ENCODE measurements at places on chromosomes 2 and 18.

DNA sequence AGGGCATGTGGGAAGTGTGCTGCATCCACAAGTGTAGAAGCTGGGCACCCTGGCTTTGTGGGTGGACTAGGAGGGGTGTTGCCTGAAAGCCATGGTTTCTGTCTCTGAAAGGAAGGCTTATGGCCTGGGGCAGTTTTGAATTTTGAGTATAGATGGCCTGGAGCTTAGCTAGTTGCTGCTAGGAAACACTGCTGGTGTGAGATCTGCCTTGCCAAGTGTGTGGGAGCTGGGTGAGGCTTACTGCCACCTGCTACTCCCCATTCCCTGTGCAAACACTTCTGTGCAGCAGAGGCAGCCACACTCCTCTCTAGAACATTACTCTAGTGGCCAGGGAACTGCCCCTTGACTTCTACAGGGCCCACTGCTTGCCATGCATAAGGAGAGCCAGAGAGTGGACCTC lies 831.7 kb upstream of the LRRTM1 start:
- no peak for DNase-seq

DNA sequence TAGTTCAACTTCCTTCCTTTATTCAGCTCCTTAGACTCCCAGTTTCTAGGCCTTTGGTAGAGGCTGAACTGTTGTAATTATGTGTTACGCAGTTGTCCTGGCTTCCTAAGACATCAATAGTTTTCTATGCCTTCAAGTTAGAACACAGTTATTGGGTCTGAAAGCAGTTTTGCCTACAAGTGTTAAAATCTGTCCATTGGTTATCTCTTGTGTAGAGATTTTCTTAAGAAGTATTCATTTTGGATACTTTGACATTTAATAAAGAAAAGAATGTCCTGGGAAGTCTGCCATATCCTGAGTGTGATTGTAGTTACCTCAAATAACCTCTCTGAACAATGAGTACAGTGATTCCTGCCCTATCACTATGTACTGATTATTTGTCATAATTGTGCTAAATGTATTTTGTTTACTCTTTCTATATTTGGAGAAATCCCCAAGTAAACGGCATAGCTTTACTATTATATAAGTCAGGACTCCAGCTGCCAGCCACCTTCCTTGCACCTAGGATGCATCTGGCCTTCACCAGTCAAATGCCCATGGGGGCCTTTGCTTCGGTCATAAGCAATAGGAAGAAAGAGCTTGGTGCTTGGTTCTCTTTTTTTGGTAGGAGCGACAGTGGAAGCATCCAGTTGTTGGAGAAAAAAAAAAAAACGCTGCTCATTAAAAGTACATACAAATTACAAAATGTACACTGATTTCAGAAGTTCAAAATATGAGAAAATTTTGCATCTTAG lies 449.5 kb upstream of the PKDCC start:
- DNase-seq: no peak

- DNase-seq: no peak
These were observed 861 bp upstream of the KLHL23 start for GRCh38 chr2:169732583-169733358.

- no peak for DNase-seq
These were observed 621.1 kb downstream of the BCL11A start for GRCh38 chr2:59932341-59932740.

DNA sequence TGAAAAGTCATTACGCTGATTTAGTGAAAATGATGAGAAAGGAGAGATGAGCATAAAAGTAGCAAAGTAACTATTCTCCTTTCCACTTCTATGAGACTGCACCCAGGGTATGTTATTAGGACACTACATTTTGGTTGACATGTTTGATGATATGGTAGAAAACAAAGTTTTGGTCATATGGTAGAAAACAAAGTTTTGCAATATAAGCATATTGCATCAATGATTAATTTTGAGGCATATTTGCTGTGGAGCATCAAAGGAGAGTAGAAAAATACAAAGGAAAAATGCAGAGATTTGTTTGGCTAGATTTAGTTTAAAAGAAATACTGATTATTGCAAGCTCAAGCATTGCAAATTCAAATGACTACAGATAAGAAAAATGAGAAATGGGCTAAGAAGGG lies 182.1 kb downstream of the KCNH7 start:
- no peak for DNase-seq

Measured in stimulated activated CD4-positive, alpha-beta T cell treated with anti-CD3 and anti-CD28 coated beads, TNF-alpha, amount 100 ng/mL, for 48 hours (primary cell).